ENCODE measurements at places on chromosomes 13 and 19.

DNA sequence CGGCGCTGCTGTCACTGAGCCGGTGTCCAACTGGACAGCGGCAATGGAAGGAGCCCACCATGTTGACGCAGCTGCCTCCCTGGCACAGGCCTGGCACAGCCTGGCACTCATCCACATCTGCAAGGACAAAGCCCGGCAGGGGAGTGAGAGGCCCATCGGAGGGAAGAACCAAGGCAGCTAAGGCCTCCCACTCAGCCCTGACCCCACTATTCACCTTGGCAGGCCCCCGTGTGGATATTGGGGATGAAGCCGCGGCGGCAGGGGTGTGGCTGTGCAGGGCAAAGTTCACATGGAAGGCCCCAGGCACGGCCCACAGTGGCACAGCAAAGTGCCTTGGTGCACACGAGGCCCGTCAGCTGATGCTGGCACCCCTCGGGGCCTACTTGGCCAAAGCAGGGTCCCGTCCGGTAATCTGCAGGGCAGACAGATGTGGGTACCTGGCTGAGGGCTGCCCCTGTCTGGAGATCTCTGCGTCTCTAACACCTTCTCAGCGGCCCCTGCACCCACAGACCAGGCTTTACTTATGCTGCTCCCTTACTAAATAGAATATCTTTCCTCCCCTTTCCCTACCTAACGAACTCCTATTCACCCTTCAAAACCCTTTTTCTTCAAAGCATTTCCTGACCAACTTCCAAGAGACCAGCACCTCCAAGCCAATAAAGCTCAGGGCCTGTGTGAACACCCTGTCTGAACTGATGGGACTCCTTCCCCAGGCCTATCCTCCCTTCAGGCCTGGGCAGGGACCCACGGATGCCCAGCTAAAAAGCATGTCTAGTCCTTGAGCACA, 7.5 kb downstream of the FBN3 start:
- DNase-seq = no peak

GRCh38 chr19:15108145-15108844, 1.1 kb downstream of the SYDE1 start:
- no peak for DNase-seq

DNA sequence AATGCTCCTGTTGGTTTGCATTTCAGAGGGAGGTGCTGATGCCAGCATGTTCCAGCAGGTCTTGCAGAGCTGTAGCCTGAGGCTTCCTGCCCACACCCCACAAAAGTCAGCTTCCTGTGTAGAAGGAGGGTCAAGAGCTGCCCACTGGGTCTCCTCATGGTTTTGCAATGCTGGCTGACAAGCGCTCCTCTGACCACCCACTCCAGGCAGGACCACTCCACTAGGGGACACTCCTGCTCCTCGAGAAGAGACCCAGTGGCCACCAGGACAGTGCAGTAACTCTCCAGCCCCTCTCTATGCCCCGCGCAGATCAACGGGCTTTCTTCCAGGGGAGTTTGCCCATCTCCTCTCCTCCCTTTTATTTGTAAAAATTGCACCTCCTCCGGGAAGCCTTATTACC, 72.9 kb upstream of the UQCRFS1 start:
- no peak for DNase-seq

DNA sequence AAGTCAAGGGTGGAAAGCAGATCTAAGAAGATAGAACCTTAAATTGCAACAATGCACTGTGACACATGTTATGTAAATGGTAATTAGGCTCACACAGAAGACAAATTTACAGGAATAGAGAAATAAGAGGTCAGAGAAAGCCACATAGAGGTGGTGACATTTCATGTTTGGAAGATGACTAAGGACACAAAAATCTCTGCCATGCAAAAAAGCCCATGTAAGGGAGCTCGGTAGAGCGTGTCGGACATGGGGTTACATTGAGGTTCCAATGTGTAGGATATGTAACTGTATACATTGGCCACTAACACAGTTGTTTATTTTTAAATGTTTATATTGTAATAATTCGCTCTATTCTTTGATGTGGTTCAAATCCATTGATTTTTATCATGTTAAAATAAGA, 33.7 kb downstream of the SUGT1 start:
- DNase-seq = no peak

DNA sequence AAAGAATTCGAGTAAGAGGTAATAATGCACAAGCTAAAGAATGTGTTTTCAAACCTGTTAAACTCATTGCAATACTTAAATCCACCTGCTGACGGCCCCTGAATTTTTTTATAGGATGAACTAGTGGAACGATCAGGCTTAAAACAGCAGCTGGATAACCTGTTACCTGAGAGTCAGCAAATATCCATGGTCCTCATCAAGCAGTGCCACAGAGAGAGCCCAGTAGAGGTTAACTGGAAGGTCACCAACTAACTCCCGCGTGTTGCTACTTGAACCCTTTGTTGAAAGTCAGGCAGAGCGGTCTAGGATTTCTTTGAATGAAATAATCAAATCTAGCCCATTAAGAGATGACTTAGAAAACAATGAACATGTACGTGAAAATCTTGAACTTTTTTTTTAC, 47.6 kb upstream of the SPRY2 start:
- DNase-seq = no peak

- DNase-seq = no peak
These were observed 384.3 kb downstream of the HS6ST3 start for GRCh38 chr13:96474181-96474557.

GRCh38 chr19:288911-289310, 2.3 kb downstream of the PLPP2 start:
- no peak for DNase-seq

- peak; percentile 22 for DNase-seq
These were observed 19.9 kb downstream of the ZSWIM9 start for GRCh38 chr19:48190288-48190884.

DNA sequence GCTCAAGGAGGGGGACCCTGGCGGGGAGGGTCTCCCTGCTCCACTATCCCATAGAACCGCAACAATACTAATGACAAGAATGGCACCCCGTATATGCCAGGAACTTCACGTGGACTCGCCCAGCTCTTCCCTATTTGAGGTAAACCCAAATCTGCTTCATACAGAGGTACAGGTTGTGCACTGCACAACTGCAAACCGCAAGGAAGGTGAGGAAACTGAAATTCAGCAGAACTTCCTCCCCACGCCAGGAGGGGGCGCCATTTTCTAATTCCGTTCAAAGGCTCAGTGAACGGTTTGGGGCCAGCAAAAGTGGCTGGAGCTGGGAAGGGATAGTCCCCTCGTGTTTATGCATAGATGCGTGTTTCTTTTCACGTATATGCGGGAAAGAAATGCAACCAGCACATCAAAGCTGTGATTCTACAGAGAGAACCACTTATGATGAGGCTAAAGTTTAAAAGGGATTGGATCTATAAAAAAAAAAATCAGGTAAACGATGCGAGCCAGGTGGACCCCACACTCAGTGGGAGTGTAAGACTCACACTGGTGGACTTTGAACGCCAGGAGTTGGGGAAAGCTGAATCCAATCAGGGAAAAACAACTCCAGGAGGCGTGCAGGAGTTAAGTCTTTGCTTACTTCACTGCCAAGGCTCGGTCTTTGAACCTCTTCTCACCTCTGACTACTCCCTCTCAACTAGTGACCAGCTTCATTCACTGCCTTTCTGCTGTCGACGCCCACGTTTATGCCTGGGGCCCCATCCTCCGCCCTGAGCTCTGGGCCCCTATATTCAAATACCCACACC, 20.3 kb downstream of the C19orf81 start:
- no peak for DNase-seq

DNA sequence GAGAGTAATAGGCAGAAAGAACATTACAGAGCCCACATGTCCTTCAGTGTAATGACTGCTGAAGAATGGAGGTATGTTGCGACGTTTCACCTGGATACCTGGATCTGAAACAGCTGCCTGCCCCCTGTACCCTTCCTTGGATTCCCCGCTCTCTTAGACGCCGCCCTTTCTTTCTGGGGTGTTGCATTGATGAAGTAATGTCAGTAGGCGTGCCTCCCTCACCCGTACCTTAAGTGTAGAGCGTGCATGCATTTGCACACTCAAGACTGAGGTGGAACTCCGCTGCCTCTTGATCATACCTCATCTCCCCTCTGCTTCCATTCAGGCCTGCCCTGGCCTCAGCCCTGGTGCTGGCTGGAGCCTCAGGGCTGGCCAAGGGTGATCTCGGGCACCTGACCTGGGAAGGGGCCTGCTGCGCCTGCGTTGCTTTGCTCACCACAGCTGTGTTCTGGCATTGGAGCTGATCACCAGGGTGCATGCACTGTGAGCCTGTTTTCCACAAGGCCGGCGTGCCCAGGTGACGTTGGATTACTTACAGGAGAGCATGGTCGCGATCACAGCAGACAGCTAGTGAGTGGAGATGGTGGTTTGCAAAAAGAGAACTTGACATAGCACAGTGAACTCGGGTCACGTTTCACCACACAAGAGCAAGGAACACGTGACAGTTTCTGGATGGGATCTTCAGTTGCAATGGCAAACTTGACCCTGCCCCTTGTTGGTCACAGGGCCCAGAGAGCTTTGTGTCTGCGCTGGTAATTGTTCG, 99.0 kb downstream of the ARHGEF7 start:
- no peak for DNase-seq

- no peak for DNase-seq
These were observed 23.5 kb downstream of the NKPD1 start for GRCh38 chr19:45137179-45137761.

DNA sequence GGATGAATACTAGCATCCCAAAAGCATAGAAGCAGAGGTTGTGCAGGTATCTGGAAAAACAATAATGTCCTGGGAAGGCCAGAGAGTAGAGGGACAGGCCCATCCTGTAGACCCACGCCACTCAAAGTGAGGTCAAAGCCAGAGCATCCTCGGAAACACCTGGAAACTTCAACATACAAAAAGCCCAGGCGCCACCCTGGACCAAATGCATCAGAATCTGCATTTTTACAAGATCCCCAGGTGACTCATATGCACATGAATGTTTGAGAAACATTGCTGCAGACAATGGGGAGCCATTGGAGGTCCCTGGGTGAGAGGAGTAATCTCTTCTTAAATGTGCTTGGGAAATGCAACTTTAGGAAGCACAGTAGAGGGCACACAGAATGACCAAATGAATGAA, 684.1 kb downstream of the DIAPH3 start:
- no peak for DNase-seq

GRCh38 chr19:53824134-53824611, at the start of gene NLRP12:
NLRP12 (minus strand) TSS chr19:53824314; CDS start chr19:53824174, 140 bp downstream.
- no peak for DNase-seq

- DNase-seq = no peak
These were observed 92.7 kb downstream of the SUCLA2 start for GRCh38 chr13:47908197-47908902.

GRCh38 chr19:4722671-4723594, 709 bp downstream of the DPP9 start:
- DNase-seq = no peak

GRCh38 chr19:46032597-46033025, 8.2 kb downstream of the IGFL4 start:
- DNase-seq = no peak

DNA sequence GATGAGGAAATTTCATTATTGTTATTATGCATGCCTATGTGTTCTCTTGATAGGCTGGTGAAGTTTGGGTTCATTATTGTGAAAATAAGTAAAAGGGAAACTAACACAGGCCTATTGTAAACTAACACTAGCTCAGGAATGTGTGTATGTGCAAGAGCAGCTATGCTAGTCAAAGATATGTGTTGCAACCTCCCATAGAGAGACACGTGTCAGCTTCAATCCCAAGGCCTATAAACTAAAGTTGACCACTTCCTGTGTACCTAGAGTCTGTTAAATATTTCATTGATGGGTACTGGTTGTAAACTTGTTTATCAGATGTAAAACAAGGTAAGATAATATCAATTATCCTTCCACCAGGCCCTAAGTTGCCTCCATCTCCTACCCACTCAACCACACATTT, 44.7 kb upstream of the ZNF30 start:
- DNase-seq = no peak

GRCh38 chr19:46197314-46198070, 32.0 kb upstream of the IGFL1 start:
- no peak for DNase-seq

DNA sequence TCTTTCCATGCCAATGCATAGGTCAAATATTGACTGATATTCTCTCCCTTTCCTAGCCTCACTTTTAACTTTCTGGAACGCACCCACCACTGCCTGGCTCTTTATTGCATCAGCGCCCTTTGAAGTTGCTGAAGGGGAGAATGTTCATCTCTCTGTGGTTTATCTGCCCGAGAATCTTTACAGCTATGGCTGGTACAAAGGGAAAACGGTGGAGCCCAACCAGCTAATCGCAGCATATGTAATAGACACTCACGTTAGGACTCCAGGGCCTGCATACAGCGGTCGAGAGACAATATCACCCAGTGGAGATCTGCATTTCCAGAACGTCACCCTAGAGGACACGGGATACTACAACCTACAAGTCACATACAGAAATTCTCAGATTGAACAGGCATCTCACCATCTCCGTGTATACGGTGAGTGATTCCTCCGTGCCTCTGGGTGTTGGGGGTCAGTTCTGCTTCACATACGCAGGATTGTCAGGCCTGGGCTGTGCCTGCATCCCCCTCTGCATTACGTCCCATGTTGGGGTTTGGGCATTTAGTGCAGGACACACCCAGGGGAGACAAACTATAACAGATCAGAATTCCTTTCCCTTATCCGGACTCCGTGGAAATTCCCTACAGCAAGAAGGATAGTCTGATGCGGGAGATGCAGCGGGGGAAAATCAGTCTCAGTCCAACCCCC, 1.3 kb downstream of the CEACAM21 start:
- DNase-seq = no peak

DNA sequence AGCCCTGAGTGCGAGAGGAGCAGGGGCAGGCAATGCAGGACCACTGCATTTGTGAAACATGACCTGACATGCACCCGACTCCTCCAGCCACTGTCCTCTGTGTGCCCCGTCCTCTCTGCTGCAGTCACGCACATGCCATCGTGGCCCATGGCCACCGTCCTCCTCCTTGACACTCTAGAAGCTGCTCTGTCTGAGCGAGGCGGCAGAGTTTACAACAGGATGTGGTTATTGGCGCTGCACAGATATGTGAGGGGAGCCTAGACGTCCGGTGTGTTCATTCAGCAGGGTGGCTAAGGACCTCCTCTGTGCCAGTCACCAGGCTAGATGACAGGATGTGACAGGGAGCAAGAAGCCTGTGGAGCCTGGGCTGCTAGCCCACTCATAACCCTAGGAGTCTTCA, 277.8 kb downstream of the FOXO1 start:
- peak; percentile 55 for DNase-seq

DNA sequence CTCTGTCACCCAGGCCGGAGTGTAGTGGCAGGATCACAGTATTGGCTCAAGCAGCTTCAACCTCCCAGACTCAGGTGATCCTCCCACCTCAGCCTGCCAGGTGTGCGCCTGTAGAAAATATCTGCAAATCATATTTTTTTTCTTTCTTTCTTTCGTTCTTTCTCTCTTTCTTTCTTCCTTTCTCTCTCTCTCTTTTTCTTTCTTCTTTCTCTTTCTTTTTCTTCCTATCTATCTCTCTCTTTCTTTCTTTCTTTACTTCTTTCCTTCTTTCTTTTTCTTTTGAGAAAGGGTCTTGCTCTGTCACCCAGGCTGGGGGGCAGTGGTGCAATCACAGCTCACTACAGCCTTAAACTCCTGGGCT, 16.3 kb upstream of the IGSF23 start:
- DNase-seq = no peak

Data from activated T-helper 1 cell treated with anti-CD3 and anti-CD28 coated beads, Interleukin-2, amount 50 U/mL, for 16 hours (primary cell).